ENCODE measurements at places on chromosomes 2 and 18.

GRCh38 chr2:20137131-20137571 is 85.7 kb upstream of the LAPTM4A start:
- DNase-seq, result no peak

- no peak for DNase-seq
Observed at GRCh38 chr2:86225581-86225980, 26.3 kb downstream of the MRPL35 start.

DNA sequence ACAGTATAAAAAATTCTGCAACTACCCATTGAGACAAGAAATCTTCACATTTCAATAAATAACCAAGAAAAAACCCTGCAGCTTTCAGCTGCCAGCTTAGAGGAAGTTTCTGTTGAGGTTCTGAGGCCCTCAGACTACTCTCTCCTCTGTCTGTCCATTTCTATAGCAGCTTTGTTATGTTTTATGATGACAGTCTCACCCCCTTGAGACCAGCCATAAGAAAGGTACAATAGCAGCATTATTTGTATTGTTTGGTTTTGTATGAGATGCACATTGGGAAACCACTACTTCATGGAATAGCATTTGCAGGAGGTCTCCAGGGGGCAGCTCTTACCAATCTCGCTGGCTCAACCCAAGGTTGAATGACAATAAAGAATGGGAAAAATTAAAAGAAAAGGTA is 334.6 kb upstream of the VRK2 start:
- no peak for DNase-seq

- no peak for DNase-seq
Observed at GRCh38 chr2:27762951-27763906, 8.3 kb upstream of the MRPL33 start.

DNA sequence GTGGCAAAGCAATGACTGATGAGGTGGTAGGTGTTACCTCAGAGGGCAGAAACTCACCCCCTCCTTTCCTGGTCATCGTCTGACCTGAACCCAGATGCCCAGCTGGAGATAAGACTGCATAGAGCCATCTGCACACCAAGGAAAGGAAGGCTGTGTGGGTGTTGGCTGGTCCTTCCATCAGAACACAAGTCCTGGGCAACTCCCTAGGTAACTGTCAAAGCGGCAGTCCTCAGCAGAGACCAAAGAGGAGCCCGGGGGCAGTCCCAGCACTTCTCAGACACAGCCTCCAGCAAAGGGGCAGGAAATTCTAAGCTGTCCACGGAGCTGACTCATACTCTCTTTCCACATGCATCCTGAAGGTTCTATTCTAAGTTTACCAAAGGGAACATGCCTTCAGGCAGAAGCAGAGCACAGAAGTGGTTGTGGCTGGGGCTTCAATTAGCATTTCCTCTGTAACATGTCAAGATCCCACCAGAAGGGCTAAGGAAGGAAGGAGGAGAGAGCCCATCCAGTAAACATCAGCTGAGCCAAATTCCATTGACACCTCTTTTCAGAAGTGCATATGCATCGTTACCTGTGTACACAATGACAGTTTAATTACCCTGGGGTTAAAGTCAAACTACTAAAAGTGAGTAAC is 54.7 kb downstream of the SPRED2 start:
- peak; percentile 44 for DNase-seq

GRCh38 chr18:78408623-78409022 is 571.0 kb upstream of the SALL3 start:
- no peak for DNase-seq

- no peak for DNase-seq
Observed at GRCh38 chr2:235489897-235490296, 3.9 kb upstream of the AGAP1 start.

DNA sequence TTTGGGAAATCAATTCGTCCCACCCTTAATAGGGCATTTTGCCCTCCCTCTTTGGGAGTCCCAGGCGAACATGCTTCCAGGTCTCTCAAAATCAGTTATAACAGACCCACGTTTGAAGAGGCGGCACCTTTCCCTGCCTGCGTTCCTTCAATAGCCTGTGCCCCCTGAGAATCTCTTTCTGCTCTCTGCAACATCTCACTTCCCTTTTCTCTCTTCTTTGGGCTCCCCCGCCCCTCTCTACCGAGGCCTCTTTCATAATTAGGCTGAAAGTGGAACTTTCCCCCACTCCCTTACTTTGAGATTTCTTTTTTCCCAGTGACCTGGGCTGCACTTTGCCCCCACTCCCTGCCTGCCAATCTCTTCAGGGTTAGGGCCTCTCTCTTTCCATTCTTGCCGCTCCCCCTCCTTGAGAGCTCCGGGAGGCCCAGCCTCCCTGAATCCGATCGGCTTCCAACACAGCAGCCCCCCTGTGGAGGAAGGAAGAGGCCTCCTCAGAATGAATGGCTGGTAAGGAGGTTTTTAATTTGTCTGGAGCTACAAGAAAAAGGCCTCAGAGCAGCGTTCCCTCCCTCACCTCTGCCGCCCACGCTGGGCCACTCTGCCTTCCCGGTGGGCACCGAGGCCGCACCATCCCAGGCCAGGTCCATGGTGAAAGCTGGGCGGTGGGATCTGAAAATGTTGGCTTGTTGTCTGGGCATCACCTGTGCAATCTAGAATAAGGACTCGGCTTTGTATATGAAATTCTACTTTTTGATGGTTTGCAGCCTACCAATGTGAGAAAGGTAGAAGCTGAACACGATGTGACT is 162.6 kb upstream of the SIX3 start:
- peak; percentile 75 for DNase-seq

DNA sequence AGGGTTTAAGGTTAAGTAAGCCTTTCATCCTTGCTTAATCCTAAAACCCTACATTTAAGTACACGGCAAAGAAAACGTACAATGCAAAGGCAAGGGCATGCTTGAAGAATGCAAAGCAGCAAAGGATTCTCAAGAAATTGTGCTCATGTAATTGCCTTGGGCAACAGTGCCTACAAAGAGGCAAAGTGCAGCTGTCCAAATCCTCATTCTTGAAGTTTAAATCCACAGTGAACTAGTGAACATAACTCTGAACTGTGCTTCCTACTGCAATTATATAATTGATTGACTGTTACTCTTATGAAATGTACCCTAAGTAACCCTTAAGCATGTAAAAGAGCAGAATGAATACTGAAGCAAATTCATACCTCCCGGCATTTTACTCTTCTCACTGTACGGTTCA is 85.4 kb downstream of the MAP3K20 start:
- no peak for DNase-seq

DNA sequence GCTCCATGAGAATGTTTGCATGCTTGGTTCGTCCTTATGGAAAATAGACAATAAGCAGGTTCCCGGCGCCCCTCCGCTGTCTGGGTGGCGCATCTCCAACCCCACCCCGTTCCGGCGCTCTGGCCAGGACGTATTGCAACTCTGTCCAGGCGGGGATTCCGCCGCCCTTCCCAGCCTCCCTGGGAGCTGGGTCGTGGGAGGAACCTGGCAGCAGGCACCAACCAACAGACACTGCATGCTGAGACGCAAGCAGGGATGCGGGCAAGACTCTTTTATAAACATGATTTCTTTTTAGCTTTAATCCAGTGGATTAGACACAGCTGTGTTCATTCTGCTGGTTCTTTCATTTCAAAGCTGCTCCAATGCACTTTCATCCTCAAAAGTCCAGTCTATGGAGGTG is 240.2 kb downstream of the SH3BP4 start:
- DNase-seq, result no peak

DNA sequence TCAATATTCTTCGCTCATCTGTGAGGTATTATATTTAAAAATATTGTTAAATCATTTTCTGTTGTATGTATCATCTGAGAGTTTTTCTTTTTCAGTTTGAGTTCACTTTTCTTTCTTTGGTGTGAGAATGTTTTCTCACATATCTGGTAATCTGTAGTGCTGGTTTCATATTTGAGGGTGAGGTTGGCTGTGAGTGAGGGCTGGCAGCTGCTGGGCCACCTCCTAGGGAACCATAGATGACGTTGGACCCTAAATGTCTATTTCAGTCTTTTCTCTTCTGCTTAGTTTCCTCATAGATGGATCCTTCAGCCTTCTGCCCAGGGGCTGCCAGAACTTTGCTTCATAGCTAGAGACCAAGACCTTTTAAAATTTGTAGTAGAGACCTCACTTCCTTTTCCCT is 33.5 kb downstream of the MGAT5 start:
- DNase-seq, result no peak

DNA sequence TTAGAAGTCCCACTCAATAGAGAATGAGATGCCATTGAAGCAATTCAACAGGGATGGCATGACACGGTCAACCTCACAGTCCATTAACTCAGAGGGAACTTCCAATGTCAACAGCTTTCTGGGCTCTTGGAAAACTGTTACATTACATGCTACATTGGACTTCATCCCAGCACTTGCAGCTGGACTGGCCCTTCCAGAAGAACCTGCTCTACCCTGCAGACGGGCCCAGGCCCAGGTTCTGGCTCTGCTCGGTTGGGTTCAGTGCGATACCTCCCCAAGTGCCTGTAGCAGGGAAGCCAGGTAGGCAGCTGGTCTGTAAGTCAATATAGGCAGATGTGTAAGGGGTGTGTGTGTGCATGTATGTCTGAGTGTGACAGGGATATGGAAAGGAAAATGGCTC is 12.9 kb downstream of the LAMA1 start:
- no peak for DNase-seq

GRCh38 chr2:56522605-56523089 is 338.9 kb downstream of the CCDC85A start:
- DNase-seq, result no peak

DNA sequence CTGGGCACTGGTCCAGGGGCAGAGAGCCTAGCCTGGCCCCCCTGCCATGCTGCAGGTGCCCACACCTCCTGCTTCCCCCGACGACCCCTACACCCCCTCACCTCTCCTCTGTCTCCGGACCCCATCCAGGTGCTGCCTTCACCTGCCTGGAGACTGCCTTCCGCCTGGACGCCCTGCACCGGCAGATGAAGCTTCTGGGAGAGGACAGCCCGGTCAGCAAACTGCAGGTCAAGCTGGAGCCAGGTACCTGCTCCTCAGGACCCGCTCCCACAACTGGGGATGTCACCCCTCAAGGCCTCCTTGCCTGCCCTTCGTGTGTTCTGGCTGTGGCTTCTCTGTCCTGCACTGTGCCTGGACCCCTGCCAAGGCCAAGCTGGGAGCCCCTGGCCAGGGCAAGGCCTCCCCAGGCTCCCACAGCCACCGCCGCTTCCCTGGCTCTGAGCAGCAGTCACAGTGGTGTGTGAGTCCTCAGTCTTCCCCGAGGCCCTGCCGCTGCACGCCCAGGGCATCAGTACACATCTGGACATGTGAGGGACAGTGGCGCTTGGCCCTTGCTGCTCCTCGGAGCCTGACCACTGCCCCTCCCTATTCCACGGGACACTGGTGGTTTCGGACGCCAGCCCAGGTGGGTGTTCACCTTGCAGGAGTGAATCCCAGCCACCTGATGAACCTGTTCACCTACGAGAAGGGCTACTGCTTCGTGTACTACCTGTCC is 6.3 kb downstream of the RNPEPL1 start:
- no peak for DNase-seq

DNA sequence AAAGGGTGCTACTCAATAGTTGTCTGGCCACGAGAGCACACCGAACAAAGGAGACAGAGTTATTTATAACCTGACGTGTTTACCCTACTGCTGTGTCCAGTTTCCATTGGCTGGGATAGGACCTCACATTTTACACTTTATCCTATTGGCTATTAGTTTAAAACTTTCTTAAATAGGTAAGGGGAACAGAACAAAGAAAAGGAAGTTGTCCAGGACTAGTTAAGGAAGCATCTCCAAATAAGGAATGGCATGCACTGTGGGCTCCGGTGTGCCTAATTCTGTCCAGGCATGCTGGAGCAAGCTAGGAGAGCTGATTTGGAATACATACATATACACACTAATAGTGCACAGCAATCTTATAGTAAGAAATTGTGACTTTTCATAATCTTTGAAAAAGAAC is 72.2 kb downstream of the CAB39 start:
- DNase-seq, result no peak

DNA sequence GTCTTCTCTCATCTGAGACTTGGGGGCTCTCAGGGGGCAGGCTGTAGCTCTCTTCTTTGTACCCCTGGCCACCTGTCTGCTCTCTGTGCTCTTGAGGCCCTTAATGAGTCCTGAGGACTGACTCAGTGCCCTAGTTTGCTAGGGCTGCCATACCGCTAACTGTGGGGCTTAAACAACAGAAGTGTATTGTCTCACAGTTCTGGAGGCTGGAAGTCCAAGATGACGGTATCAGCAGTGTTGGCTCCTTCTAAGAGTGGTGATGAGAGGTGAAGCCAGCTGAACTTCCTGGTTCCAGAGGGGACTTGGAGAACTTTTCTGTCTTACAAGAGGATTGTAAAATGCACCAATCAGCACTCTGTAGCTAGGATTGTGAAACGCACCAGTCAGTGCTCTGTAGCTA is 67.0 kb downstream of the ACOXL start:
- no peak for DNase-seq

- DNase-seq, result no peak
Observed at GRCh38 chr2:152072011-152072410, 26.8 kb downstream of the CACNB4 start.

DNA sequence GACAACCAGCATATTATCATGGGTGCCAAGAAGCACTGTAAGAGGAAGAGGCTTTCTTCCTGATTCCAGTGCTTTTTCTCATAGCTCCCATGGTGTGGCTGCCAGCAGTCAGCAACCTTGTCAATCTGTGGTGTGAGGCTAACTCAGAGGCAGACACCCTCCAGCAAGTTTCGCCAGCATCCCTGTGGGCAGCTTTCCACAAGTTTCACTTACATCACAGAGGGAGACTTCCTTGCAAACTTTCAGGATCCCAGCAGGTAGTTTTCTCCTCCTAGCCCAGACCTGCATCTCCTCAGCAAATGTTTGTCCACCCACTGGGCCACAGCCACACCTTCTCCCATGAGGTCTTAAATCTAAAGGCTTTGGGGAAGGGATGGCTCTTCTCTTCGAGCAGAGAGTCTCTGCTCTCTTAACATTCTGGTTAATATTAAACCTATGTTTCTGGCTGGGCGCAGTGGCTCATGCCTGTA is 9.1 kb downstream of the DNAH7 start:
- peak; percentile 58 for DNase-seq

DNA sequence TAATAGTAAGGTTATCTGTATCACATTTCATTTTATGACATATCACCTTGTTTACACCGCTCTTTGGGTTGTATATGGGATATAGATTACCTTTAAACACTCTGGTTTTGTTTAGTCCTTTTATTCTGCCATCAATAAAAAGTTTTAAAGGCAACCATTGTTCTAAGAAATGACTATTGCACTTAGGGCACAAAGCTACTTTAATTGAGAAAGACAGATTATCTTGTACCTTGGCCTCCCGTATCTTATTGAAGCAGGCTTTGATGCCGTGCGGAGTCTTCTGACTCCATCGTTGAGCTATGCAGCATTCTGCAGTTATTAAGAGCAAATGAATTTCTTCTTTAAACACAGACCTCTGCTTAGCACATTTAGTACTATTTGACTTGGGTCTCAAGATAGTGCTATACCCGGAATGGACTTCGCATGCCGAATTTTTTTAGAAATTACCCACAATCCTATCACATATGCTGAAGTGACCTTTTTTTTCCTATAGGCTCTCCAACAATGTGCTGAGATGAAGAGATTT is 16.7 kb downstream of the PKDCC start:
- no peak for DNase-seq
